ENCODE measurements at places on chromosomes 4 and X.
A peak's percentile ranks its signal among the peaks of the same experiment; 100 is the strongest.

GRCh38 chrX:49147936-49148335 lies 14.6 kb upstream of the MAGIX start:
- no peak for DNase-seq

GRCh38 chr4:184475096-184475461 lies 729 bp upstream of the IRF2 start:
- DNase-seq: peak; percentile 34

GRCh38 chr4:121243485-121243884 lies 79.4 kb upstream of the TNIP3 start:
- no peak for DNase-seq

GRCh38 chr4:144518181-144518895 lies 127.6 kb upstream of the HHIP start:
- no peak for DNase-seq

DNA sequence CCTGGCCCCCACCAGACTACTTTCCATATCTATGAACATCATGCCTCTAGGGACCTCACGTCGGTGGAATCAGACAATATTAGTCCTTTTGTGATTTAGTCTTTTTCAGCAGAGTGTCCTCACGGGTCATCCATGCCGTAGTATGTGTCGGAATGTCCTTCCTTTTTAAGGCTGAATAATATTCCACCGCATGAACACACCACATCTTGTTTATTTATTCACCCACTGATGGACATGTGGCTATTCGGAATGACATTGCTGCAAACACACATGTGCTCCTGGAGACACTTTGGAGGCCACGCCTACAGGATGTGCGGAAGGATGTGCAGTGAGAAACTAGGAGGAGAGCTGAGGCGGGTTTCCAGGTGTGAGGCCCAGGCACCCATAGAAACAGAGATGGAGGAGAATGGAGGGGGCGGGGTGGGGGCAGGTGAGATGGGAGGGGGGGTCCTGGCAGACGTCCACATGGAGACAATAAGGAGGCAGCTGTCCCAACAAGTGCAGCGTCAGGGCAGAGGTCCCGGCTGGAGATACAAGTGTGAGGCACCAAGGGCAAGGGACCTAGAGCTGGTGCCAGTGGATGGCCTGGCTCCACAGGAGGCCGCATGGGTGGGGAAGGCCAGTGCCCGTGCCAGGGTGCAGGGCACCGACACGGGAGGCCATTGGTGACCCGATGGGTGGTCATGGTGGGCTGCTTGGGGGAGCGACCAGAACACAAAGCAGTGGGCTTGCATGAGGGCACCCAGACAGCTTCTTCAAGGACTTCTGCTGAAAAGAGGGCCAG lies 20.7 kb downstream of the ZFYVE28 start:
- no peak for DNase-seq

DNA sequence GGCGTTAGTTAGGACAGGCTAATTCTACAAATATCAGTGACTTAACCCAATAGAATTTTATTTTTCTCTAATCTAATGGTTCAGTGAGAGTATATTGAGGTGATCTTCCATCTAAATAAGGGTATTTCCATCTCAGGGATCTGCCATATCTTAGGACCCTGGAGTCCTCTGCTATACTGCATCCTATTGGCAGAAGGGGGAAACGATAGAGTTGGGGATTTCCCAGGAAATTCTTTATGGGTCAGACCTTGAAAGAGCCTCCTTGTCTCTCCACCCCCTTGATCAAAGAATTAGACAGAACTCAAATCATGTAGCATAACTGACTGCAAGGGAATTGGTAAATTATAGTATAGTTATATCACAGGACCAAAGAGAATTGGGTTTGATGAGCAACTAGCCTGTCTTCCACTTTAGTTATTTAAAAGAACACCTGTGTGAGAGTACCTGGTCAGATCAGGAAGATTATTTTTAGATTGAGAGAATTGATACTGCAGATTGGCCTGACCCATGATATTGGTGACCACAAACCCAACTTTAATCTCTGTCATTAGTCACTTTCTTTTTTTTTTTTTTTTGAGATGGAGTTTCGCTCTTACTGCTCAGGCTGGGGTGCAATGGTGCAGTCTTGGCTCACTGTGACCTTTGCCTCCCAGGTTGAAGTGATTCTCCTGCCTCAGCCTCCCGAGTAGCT lies 25.6 kb downstream of the SMARCA5 start:
- DNase-seq: no peak

DNA sequence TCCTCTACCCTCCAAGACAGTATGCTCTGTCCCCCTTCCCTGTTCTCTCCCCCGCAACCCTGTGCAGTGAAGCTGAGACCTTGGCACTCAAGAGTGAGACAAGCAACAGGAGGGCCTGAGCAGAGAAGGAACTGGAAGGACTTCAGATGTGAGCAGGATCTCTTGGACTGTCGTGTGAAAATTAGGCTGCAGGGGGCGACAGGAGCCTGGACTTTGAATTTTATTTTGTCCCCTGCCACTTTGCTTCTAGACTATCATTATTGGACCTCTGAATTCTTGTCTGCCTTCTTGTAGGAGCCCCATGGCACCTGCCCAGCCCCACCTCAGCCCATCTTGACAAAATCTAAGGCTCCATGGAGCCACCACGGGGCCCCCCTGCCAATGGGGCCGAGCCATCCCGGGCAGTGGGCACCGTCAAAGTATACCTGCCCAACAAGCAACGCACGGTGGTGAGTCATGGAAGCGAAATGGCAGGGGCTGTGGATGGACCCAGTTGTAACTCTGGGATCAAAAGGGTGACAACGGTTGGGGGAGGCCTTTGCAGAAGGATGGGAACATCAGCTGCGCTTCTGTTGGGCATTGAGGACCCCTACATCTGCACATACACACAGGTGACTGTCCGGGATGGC lies 1.7 kb downstream of the ARAF start:
- peak; percentile 36 for DNase-seq

- peak; percentile 70 for DNase-seq
Observed at GRCh38 chrX:12804655-12805054, 13.4 kb downstream of the PRPS2 start.

GRCh38 chrX:37472836-37473235 lies 98.6 kb upstream of the LANCL3 start:
- DNase-seq: no peak

DNA sequence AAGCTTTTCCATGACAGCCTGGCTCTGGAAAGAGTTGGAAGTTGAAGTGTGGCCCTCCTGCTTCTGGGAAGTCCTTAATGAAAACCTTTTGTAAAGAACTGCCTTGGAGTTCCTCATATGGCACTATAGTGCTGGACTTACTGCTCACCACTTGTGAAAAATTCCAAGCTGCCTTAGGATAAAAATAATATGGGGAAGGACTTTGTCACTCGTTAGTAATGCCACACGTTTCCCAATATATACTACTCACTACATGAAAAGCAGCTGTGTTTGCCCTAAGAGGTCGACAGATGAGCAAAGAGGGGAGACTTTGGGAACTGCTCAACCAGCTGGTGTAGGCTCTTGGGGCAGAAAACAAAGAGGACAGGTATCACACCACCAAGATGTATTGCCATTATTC lies 11.7 kb downstream of the OPHN1 start:
- no peak for DNase-seq

- no peak for DNase-seq
Observed at GRCh38 chr4:6549445-6549844, 25.5 kb upstream of the MAN2B2 start.

DNA sequence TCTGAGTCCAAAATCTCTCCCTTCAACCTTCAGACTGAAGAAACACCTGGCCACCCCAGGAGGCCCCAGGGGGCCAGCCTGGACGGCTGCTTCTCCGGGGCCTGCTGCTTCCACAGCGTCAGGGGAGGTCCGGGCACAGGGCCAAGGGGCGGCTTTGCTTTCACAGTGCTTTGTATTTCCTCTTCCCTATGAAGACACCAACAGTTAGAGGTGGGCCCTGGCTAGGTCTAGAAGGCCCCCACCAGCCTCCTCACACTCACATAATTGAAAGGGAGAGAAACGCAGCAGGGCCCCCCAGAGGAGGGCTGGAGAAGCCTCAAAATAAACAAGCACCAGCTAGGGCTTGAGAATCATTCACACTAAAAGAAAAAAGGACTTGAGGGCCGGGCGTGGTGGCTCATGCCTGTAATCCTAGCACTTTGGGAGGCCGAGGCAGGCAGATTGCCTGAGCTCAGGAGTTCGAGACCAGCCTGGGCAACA lies 17.8 kb downstream of the SCD5 start:
- no peak for DNase-seq

DNA sequence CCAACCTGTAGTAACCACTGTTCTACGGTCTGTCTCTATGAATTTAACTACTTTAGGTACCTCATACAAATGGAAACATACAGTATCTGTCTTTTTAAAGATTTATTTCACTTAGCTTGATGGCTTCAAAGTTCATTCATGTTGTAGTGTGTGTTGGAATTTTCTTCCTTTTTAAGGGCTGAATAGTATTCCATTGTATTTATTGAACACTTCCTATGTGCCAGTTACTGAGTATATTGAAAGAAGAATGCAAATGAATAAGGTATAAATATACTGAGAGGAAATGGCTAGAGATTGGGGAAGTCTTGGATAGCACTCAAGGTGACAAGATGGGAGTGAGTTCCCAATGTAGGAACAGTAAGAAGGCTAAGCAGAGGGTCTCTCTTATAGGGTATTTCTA lies 17.3 kb downstream of the TBC1D19 start:
- no peak for DNase-seq

GRCh38 chr4:187289371-187289770 lies 565.7 kb upstream of the FAT1 start:
- DNase-seq: no peak

GRCh38 chrX:46198858-46199257 lies 346.4 kb downstream of the ZNF674 start:
- peak; percentile 63 for DNase-seq

GRCh38 chrX:30593440-30594200 lies 16.1 kb upstream of the TASL start:
- peak; percentile 51 for DNase-seq

DNA sequence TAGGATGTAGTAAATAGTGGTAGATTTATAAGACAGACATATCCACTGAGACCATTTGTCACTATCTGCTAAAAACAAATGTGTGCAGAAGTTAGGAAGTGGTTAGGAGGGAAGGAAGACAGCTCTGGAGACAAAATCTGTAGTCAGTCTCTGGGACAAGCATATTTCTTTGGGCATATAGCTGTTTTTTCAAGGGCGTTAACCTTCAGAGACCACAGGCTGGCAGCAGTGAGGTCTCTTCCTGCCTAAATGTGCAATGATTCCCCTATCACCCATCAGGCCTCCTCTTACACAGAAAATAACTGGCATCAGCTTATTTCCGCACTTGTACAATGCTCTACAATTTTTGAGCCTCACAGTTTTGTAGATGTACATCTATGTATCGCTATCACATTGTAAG lies 6.5 kb downstream of the TMEM150C start:
- DNase-seq: no peak

DNA sequence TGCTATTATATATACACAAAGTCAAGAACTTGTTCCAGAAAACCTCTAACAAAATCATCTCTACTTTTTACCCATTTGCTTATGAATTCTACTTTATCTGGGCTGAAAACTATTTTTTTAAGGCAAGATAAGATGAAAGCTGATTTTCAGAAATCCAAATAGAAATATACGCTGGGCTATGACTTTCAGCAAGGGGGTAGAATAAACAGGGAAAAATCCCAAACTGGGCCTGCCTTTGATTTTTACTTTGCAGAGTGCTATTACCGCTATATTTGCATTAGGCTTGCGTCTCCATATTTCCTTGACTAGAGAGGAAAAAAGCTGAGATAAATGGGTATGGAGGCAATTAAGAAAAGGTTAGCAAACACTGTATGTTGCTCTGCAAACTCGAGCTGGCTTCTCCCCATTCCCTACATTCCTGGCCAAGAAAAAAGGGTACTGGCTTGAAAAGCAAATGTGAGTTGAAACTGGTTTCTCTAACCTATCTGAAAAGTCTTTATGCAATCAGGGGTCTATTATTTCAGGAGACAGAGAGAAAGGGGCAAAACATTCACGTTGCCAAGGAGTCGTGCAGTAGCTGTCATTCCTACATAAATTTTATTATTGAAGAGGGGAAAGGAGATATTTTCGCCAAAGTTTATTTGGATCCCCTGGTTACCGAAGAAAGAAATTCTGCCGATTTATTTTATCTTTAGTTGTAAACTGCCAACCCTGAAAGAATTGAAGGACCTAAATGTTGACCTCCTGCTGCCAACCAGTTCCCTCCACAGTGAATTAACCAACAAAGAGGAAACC lies 2.2 kb downstream of the TMEM47 start:
- DNase-seq: no peak

GRCh38 chr4:87461281-87461700 lies 38.9 kb downstream of the NUDT9 start:
- DNase-seq: peak; percentile 42

DNA sequence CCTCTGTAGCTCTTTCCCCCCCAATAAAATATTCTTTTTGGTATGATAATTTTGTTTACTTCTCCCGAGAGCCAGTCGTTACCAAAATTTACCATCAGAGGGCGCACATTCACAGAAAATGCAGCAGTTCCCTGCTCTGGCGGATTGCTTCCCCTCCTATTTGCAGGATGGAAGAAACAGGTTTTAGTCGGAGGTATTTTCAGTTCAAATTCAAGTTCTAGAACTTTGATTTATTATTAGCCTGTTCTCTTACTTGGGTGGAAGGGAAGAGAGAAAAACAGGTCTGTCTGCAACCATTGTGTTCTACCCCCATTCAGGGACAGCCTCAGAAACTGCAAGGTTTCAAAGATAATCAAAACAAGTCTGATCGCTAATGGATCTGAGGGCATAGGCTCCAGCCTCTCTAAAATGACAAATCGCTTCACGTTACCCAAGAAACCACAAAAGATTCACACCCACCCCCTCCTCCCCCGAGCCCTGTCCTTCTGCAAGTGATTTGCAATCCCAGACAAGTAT lies 263.8 kb upstream of the RPS6KA3 start:
- DNase-seq: peak; percentile 79

- no peak for DNase-seq
Observed at GRCh38 chr4:147791865-147792264, 60.0 kb downstream of the ARHGAP10 start.

DNA sequence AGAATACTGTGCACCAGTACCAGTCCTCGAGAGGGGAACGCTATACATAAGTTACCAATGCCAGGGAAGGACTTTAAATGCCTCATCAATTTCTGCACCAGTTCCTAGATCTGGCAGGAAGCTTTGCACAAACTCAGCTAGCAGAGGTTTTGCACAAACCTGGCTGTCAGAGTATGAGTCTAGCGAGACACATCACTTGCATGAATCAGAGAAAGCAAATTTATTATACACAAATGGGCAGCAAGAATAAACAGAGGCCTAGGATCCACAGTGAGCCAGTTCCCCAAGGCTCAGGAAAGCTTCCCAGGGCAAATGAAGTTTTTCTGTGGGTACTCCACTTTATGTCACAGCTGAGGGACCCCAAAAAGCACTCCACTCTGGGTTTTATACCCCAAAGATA lies 523.5 kb downstream of the CFAP47 start:
- DNase-seq: peak; percentile 4

DNA sequence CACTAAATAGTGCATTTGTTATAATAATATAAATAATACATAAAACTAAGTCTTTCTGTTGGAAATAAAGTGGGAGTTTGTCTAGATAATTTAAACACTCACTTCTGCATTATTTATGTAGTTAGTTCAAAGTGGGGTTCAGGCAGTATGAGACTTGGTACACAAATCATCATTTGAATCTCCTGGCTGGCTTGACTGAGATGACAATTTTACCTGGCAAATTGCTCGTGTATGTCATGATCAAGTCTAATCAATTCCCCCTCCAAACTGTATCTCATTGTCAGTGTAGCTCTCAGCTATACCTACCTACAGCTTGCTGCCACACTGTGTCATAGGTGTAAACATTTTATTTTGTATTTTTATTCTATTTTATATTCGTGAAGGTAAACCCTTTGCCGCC lies 563.4 kb upstream of the TENM3 start:
- no peak for DNase-seq

Measured in PC-3 (cell line).